Pons (tissue), 1 donor: ENCODE measurements at places on chromosomes 12 and 14.

GRCh38 chr12:2051700-2052621, 826 bp upstream of the CACNA1C start:
- DNase-seq = no peak

DNA sequence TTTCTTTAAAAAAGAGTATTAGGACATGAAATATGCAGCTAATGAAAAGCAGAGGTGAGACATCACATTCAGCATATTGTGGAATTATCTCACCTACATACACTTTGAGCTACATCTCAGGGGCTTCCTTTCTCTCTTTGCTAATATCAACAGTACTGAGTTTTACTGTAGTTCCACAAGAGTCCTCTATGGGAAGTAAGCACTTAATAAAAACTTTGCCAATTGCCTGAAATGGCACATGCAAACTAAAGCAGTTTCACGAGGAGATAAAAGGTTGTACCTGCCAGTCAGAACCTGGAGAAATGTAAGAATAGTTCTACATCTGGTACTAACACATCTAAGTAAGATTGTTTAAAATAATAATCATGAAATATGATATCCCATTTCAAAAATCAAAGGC, 73.5 kb upstream of the GPHB5 start:
- no peak for DNase-seq

DNA sequence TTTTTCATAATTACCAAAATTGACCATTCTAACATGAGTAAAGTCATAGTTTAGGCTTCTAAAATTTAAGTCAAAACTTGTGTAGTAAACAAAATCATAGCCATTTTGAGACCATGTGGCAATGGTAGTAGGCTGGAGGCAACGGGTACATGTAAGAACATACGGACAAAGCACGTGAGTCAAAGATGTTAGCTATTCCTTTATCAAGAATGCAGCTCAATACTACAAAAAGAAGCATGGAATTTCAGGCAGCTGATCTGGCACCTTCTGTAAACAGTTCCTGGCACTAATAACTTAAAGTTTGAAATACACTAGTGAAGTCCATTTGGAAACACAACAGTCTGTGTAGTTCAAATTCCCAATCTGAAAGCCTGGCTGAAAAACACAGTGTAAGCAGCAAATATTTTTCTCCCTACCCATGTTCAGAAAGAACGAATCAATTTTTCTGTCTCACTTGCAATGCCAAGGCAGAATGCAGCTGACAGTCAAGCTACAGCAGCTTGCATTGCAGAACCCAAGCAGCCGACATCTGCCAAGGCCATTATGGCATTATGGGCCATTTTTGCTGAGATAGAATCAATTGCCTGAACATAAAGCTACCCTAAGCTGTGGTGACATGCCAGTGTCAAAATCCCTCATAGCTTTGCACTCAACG, 29.3 kb downstream of the MYF5 start:
- DNase-seq = no peak

DNA sequence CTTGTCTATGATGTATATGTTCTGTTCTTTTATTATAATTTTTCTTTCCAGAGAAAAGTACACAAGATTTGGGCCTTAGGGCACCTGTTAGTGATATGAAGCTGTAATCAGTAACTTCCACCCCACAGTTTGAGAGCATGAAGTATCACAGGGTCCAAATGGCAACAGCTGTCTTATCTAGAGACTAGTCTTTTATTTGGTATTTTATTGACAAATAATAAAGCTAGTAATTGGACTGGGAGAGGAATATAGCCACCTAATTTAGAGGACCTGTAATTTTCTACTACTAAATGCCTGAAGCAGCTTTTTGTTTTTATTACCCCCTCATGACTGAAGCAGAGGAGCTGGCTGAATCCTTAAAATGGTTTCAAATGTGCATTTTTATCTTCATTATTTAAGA, 174.8 kb downstream of the PDZRN4 start:
- DNase-seq = no peak

GRCh38 chr12:27899151-27899661, 73.3 kb downstream of the PTHLH start:
- no peak for DNase-seq

DNA sequence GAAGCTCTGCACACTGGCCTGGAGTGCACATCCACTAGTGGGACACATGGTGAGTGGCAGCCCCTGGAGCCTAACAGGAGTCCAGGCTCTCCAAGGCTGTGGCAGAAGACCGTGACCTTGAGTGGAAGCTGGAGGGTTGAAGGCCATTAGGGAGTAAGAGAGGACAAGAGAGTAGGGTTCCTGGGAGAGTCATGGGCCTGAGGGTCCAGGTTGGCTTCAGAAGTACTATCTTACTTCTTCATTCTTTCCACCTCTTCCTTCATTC, 406 bp downstream of the IL23A start:
- no peak for DNase-seq

GRCh38 chr12:70619471-70620152, 17.6 kb downstream of the PTPRB start:
- no peak for DNase-seq

- DNase-seq = no peak
Observed at GRCh38 chr12:14833952-14834351, 9.4 kb downstream of the ART4 start.

- no peak for DNase-seq
Observed at GRCh38 chr14:68899033-68899603, 80.0 kb downstream of the ACTN1 start.

GRCh38 chr14:92176476-92176875, 54.7 kb downstream of the CPSF2 start:
- no peak for DNase-seq

GRCh38 chr14:33480071-33480886, 470.6 kb downstream of the EGLN3 start:
- no peak for DNase-seq

DNA sequence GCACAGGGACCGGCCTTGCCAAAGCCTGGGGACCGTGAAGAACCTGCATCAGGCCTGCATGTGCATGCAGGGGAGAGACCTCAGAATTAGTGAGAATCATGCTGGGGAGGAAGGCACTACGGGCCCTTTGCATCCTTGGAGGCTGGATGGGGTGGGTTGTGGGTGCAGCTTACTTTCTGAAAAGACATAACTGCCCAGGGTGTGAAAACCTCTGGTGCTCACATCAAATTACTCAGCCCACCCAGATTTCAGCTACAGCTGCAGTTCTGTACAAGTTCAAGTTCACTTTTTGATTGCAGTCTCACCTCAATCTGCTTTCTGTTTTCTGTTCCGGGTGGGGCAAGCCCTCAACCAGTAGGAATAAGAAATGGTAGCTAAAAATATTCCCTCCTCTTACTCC, 130.6 kb downstream of the SLC15A4 start:
- no peak for DNase-seq

- no peak for DNase-seq
Observed at GRCh38 chr12:39605996-39606395, 13.6 kb downstream of the ABCD2 start.

DNA sequence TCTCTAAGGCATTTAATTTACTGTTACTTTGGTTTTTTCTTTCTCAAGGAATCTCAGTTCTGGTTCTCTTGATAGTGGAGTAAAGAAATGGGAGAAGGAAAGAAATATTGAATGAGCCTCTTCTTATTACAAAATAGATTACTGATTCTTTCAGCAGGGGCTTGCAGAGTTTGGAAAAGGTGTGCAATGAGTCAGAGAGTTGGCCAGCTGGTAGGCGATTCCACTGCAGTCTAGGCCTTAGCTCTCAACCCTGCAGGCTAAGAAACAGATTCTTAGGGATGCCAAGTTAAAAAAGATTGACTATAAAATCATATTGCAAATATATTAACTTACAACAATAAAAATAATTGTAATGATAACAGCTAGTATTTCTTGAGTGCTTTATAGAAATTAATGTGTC, 25.8 kb downstream of the NR1H4 start:
- peak; percentile 11 for DNase-seq

- no peak for DNase-seq
Observed at GRCh38 chr12:103241184-103241583, 254.6 kb downstream of the C12orf42 start.

DNA sequence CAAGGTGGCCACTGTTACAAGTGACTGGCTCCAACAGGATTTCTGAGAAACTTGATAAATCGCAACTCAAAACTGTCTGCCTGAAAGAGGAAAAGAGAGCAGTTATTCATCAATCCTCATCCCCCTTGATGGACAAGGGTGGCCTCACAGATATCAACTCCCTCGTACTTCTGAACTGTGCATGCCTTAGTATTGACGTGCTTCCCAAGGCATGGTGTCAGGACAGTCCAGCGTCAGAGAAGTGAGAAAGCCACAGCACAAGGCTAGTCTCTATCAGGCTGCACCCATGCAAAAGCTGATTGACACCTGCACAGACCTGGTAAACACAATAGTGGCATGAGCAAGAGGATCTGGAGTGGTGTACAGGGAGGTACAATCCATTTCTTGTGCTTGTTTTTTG, 125.5 kb upstream of the SLC35F4 start:
- DNase-seq = no peak

GRCh38 chr12:129870796-129871195, 33.0 kb downstream of the TMEM132D start:
- DNase-seq = no peak

- DNase-seq = no peak
Observed at GRCh38 chr14:20803223-20803622, 579 bp upstream of the RNASE1 start.

GRCh38 chr12:130639476-130640424, 76.3 kb downstream of the RIMBP2 start:
- DNase-seq = no peak

GRCh38 chr12:95788637-95789036, 1.9 kb downstream of the NTN4 start:
- DNase-seq = no peak

DNA sequence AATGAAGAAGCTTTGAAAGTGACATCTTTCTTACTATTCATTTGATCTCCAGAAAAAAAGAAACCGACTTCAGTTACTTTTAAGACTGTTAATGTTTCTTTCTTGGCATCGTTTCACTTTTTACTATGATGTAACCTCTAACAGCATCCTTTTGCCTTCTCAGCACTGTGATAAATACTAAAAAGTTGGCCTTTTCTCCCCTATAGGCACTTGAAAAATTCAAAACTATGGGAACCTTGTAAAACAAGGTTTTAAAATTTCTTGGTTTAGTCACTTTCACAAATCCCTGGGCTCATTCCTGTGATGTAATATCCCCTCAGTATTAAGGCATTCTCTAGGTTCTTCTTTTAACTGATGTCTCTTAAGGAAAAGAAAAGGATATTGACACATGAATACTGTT, 281.8 kb downstream of the EGLN3 start:
- no peak for DNase-seq

DNA sequence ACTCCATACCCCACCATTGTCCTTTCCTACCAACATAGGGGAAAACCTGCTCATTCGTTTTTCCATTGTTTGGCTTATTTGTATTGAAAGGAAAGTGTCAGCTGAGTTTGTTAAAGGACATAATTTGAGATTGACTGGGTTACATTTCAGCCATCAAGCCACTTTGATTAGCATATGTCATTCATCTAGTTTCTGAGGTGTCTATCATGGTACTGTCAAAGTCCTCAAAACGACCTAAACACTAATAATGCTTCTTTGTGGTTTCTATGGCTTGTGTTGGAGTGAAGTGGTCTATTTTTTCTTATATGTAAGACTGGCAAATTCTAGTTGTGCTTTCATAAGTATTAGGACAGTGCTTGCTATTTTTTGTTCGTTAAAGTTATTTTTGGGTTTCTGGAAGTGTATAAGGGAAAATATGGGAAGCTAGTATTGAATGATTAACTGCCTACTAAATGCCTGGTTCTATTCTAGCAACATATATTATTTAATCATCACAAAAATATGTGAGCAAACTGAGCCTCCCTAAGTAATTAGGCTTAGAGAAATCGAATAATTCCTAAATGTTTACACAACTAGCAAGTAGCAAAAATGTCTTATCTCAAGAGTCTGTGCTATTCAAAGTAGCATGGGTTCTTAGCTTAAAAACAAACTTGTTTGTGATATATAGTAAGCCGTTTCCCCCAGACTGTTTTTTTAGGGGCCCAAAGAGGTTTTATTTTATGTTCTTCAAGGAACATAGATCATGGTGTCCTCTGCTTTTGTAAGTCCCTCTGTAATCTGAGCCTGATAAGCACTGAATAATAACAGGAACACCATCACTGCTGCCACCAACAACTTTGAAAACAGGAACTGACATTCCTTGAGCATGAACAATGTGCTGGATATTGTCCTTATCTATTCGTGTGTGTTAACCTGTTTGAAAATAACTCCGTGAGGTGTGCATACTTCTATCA, 67.1 kb downstream of the DERA start:
- DNase-seq = no peak

GRCh38 chr12:15839041-15839440, 43.1 kb upstream of the STRAP start:
- DNase-seq = peak; percentile 5

DNA sequence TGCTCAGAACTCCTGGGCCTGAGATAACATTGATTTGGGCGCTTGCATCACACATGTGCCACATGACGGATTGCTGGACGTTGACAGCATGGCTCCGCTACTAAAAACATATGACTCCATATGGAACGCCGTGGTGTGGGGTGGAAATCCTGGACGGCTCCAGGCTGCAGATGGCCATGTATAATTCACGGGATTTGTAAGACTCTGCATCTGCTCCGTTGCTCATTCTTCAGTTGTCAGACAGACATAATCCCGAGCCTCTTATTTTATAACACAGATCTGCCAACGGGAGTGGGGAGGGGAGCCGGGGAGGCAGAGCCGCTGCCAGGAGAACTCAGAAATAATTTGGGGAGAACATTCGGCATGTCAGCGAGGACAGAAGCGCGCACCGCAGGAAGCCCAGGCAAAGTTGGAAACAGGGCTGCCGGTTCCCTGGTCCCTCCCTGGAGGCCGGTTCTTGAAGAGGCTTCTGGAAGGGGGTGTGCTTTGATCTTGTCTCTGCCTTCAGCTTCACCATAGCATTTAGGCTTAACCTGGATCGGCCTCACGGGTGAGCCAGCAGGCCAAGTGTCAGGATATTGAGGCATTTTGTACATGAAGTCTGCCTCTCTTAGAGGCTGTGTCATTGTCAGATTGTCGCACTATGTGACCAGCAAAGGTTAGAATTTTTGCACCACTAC, 45.8 kb upstream of the MYL2 start:
- no peak for DNase-seq

- DNase-seq = no peak
Observed at GRCh38 chr14:64860039-64860438, 19.7 kb downstream of the SPTB start.

DNA sequence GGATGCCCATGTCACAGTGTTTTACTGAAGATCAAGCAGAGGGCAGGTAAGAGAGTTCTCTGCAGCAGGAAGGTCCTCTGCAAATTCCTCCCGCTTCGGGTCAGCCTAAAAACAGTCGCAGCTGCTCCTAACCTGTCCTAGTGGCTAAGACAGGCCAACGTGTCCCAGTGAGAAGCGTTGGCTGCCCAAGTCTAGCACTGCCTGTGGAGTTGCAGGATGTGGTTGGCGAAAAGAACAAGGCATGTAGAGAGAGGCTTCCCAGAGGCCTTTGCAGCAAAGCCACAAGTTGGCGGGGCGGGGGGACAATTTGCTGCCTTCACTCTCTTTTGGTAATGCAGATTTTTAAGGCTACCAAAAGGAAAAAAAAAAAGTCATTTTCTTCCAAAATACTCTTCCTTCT, 340.1 kb downstream of the BCL11B start:
- no peak for DNase-seq

DNA sequence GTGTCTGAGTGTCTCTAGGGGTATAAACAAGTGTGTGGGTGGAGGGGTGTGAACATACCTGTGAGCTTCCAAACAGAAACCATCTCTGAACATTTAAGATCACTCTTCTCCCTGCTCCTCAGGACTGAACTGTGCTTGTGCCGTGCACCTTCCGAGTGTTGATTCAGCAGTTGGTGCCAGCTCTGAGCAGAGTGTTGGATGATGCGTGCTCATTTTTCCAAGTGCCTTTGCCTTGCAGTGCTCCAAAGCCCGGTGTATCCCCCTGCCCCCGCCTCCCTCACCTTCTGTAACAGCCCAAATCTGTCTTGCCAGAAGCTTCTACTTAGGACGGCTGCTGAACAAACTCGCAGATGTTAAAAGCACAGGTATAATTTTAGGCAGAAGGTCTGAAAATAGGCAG, 4.4 kb downstream of the WSCD2 start:
- no peak for DNase-seq
